Activated CD8-positive, alpha-beta memory T cell treated with anti-CD3 and anti-CD28 coated beads for 48 hours (primary cell): ENCODE measurements at places on chromosomes 11 and 22.

GRCh38 chr11:67290801-67291200, 1.7 kb downstream of the ANKRD13D start:
- DNase-seq = no peak

DNA sequence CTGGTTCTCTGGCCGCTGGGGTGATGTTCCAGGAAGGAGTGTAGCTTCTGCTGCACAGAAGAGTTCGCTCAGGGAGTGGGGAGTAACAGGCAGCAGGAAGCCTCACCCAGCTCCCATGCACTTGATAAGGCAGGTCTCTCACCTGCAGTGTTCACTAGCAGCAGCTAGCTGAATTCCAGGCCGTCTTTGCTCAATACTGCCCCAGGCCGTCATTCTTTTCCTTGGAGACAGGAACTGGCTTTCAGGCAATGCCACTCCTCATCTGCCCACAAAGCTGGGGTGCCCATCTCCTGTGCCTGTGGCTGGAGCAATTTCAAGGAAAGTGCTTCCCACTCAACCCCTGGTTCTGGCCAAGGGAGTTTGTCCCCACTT, 66.1 kb downstream of the ARHGAP42 start:
- DNase-seq = no peak

GRCh38 chr11:72996959-72997358, 145.2 kb downstream of the FCHSD2 start:
- DNase-seq = no peak

DNA sequence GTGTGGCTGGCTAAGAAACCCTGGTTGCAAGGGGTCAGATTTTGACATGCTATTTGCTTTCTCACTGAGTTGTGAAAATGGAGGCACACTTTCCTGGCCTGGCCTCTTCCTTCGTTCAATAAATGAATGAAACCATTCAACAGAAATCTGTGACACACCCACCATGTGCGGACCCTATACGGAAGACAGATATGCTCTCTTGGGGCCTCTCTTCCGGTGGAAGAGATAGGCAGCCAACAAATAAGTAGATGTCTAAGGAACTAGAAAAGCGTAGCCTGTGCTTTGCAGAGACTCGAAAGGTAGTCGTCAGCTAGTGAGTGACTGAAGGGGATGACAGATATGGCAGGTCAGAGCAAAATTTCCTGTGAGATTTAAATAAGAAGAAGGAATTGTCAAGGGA, 5.3 kb downstream of the KCNQ1OT1 start:
- no peak for DNase-seq

- DNase-seq = no peak
These were observed 697.9 kb upstream of the ANO5 start for GRCh38 chr11:21494946-21495345.

DNA sequence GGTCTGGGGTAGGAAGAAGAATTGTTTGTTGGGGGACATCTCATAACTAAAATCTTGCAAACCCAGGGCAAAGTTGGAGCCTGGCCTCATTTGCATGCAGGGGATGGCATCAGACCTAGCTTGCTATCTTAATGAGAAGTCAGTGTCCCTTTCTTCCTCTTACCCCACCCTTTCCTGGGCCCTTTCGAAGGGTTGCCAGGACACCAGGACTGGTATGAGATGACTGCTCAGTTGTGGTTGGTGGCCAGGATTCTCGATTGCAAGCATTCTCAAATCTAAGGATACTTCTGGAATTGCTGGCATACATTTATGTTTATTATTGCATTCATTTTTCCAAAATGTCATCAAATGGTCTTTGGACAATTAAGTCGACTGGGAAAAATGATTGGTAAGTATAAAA, 131.0 kb downstream of the SLC1A2 start:
- no peak for DNase-seq

DNA sequence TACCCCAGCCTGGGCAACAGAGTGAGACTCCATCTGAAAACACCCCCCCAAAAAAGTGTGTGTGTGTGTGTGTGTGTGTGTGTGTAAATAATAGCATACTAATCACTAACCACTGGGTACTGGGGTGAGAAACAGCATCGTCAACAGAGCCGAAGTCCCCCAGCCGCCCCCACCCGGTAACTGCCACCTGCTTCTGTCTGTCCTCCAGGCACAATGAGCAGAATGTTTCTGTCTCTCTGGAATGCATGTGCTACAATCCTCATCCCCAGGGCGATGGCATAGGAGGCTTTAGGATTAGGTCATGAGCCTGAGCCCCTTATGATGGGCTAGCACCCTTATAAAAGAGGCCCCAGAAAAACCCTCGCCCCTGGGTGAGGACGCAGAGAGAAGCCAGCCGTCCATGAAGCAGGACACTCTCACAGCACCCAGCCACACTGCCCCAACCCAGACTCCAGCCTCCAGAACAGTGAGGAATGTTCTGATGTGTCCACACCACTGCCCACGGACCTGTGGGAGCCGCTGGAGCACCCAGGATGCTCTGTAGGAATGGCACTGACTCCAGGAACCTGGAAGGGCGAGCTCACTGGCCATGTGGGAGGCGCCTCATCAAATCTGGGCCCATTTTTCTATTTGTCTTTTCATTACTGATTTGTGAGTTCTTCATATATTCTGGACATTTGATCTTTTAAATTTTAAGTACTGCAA, 9.9 kb downstream of the TTLL8 start:
- no peak for DNase-seq

- no peak for DNase-seq
These were observed 222.2 kb downstream of the C11orf87 start for GRCh38 chr11:109644152-109644551.

DNA sequence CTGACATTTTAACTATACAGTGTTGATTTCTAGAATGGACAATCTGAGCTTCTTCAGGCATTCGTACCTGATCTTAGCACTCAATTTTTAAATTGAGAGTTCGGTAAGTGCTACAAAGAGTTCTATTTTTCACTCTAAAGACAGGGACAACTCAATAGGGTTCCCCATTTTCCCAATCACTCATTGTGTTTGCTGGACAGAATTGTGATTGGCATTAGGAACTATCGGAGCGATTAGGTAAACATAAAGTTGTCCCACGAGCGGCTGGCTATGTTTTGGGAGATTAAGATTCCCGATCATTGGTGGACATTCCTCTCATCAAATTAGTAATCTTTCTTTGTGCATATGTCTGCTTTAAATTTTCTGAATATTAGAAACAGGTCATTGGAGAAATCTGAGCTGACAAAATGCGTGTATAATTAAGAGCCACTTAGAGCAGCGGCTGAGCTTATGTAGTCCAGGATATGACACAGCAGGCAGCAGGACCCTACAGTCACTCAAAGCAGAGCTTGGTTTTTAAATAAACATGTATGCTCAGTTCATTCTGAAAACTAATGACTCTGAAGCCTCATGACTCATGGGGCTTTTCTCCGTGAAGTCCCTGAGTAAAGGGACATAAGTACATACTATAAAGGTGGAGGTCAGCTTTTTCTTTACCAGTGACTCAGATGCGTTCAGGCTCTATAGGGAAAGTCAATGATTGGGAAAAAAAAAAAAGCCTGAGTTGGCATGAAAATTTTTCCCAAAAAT, 109.4 kb downstream of the GRIA4 start:
- no peak for DNase-seq

DNA sequence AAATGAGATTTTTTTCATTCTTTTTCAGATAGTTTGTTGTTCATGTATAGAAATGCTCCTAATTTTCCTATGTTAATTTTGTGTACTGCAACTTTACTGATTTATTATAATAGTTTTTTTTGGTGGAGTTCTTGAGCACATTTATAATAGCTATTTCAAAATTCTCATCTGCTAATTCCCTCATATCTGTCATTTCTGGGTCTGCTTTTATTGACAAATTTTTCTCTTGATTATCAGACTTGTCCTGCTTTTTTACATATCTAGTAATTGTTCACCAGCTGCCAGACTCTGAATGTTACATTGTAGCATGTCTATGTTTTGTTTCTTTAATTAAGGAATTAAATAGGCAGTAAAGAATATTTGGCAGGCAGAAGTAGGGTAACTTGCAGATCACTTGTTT, 60.9 kb upstream of the PARVA start:
- no peak for DNase-seq

DNA sequence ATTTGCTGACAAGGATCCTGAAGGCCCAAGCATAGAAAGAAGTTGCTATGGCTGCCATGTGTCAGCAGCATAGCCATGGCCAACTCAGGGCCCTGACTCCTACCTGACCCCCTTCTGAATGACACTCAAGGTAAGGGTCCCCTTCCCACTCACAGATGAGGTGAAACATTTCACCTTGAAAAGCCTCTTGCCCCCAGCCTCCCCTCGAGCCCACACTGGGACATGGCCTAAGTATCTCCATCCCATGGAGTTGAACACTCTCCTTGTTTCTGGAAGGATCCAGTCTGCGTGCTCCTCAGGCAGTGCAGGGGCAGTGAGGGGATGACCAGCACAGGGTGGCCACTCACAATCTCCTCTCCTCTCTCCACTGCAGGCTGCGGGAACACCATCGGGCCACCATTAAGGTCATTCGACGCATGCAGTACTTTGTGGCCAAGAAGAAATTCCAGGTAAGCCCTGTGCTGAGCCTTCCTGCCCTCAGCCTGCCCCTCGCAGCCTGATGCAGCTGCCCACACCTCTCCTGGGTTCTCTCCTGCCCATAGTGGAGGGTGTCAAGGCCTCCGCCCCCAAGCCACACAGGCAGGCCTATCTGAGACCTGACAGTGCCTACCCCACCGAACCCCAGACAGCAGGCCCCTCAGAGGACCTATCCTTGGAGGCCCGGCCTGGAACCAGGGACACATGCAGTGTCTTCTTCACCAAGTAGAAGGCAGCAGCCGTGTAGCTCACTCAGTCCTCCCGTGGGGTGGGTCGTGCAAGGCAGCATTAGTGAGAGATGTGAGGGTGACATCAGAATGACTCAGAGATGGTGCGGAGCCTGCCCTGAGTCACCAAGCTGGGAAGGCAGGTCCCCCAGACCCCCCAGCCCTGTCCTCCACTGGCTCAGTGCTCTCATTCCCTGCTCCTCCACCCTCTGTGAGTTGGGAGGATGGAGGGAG, 68.9 kb upstream of the KCNQ1OT1 start:
- DNase-seq = no peak

GRCh38 chr11:1571760-1572196, 293 bp downstream of the DUSP8 start:
- DNase-seq = no peak
